ENCODE measurements at places on chromosomes 12 and 14. TPM values are rescaled to one million over a fixed set of nuclear protein-coding genes. Genes with fewer than 3 reads are reported as not detected.

- H3K27ac ChIP-seq = no peak overlapping the region
- H3K4me3 ChIP-seq = no peak overlapping the region
- no peaks in the 10 kb centered on the region for H3K27me3 ChIP-seq
- no peak for DNase-seq
- no peaks in the 10 kb centered on the region for H3K4me1 ChIP-seq
Measured at GRCh38 chr12:109696485-109697269, 16.9 kb upstream of the FAM222A start.

GRCh38 chr12:21617030-21617429, 12.4 kb upstream of the GYS2 start:
- no peaks in the 10 kb centered on the region for H3K36me3 ChIP-seq
- no peak for DNase-seq
- H3K27me3 ChIP-seq = no peaks in the 10 kb centered on the region
- H3K4me3 ChIP-seq = no peak overlapping the region

GRCh38 chr12:45518291-45519235, 210.9 kb upstream of the ARID2 start:
- H3K4me3 ChIP-seq = no peak overlapping the region
- no peak overlapping the region for H3K27ac ChIP-seq
- H3K36me3 ChIP-seq = no peaks in the 10 kb centered on the region
- H3K27me3 ChIP-seq = no peaks in the 10 kb centered on the region

- peak overlapping the region; percentile 92 for H3K4me3 ChIP-seq
- no peaks in the 10 kb centered on the region for H3K27me3 ChIP-seq
- peak overlapping the region; percentile 99 for H3K27ac ChIP-seq
- peak; percentile 69 for DNase-seq
- H3K4me1 ChIP-seq = no peaks in the 10 kb centered on the region
Measured at GRCh38 chr12:106956048-106956578, 406 bp downstream of the TMEM263 start.

DNA sequence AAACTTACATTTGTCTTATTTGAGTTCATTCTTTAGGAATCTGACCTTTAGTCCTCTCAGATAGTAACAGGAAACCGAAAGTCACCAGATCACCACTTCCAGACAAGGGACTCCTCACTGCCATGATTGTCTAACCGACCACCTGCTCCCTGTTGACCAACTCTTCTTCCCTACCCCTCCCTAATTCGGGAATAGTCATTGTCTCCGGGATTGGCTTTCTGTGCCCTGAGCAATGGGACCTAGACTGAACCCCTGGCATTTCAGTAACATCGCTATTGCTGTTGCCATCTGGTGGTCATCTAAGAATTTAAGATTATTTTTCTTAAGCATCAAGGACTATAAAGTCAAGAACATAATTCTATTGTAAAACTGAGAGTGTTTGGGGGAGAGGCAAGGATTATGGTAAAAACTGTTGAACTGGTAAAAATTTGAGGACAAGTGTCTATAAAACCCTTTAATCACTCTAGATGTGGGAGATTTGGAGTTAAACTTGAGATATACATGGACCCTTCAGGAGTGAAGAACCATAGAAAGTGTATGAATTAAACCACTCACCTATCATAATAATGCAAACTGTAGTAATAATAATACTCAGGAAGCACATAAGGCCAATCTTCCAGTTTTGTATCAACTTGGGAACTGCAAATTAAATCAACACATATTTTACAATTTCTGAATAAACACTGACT, 6.3 kb downstream of the CLEC2A start:
- H3K27me3 ChIP-seq = no peaks in the 10 kb centered on the region
- H3K36me3 ChIP-seq = no peaks in the 10 kb centered on the region
- no peak overlapping the region for H3K27ac ChIP-seq
- no peak for DNase-seq

- no peak overlapping the region for H3K4me3 ChIP-seq
- DNase-seq = no peak
- no peak overlapping the region for H3K27ac ChIP-seq
- no peaks in the 10 kb centered on the region for H3K36me3 ChIP-seq
Measured at GRCh38 chr14:31071151-31071550, 45.0 kb upstream of the STRN3 start.

- H3K27ac ChIP-seq = no peak overlapping the region
- no peaks in the 10 kb centered on the region for H3K4me1 ChIP-seq
- H3K36me3 ChIP-seq = no peaks in the 10 kb centered on the region
- no peak for DNase-seq
- H3K4me3 ChIP-seq = no peak overlapping the region
Measured at GRCh38 chr14:65972346-65972870, 513.8 kb upstream of the CCDC196 start.

GRCh38 chr14:75907756-75908359, 73.9 kb downstream of the TGFB3 start:
- no peak overlapping the region for H3K4me3 ChIP-seq
- no peaks in the 10 kb centered on the region for H3K36me3 ChIP-seq
- no peaks in the 10 kb centered on the region for H3K4me1 ChIP-seq
- H3K27me3 ChIP-seq = no peaks in the 10 kb centered on the region
- no peak overlapping the region for H3K27ac ChIP-seq

Gene EVL
- 41.5 TPM for total RNA-seq

Gene LRRIQ1
- not detected for total RNA-seq

Gene TMEM119
- 1.8 TPM for total RNA-seq

DNA sequence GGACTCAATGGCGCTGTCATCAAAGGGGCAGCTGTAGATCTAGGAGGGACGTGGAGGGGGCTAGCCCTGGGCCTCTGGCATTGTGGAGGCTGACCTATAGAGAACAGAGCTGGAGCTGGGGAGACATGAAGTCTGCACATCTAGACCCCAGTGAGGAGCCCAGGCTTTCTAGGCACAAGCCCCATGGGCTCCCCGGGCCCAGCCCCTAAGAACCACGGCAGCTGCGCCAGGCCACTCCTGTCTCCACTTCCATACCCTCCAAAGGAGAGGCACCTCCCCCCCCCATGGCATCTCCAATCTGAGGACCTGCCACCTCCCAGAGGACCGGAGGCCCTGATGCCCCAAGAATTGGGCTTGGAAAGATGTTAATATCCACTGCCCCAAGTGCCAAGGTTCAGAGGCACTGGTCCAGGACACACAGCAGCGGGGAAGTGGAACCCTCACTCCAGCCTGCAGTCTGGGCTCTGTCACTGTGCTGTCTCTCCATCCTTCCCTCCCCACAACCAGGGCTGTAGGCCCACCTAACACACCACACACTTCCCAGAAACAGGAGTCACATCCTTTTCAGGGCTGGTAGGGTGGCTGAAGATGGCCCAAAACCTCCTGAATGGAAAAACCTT, 4.5 kb downstream of the ANKRD9 start:
- peaks cover 11% of the 10 kb centered on the region for H3K36me3 ChIP-seq
- no peak for DNase-seq
- H3K27me3 ChIP-seq = no peaks in the 10 kb centered on the region
- H3K4me3 ChIP-seq = no peak overlapping the region

DNA sequence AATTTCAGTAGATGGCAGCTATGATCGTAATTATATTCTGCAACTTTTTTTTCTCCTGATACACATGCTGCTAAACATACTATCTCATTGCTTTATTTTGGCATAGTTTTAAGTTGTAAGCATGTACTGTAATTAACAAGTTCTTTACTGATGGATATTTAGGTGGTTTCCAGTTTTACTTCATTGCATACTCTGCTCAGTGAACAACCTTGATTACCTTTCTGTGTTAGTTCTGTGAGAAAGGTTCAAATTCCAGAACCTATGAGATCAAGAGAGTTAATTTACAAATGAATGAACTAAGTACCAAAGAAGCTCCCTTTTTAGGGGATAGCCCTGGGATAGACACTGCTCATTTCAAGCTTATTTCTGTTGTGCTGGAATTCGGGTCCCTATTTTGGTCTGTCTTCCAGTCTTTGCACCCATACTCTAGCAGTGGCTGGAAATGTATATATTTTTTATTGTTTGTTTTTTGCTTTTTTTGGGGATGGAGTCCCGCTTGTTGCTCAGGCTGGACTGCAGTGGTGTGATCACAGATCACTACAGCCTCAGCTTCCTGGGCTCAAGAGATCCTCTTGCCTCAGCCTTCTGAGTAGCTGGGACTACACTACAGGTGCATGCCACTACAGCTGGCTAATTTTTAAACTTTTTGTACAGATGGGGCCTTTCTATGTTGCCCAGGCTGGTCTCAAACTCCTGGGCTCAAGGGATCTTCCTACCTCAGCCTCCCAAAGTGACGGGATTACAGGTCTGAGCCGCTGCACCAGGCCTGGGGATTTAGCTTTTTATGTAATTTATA, 10.6 kb downstream of the PAPOLA start:
- H3K4me1 ChIP-seq = no peaks in the 10 kb centered on the region
- DNase-seq = no peak
- no peaks in the 10 kb centered on the region for H3K27me3 ChIP-seq
- H3K27ac ChIP-seq = no peak overlapping the region

GRCh38 chr12:94650143-94651056, at the start of gene TMCC3:
TSS of gene TMCC3 (minus strand) at chr12:94650557. CDS start at chr12:94650430, 127 bp downstream.
- no peak for DNase-seq
- H3K36me3 ChIP-seq = no peaks in the 10 kb centered on the region
- peak within 1 kb of the TSS; percentile 76 for H3K4me3 ChIP-seq
- H3K4me1 ChIP-seq = peaks cover 11% of the 10 kb centered on the region

Gene GARIN6
- total RNA-seq = not detected

DNA sequence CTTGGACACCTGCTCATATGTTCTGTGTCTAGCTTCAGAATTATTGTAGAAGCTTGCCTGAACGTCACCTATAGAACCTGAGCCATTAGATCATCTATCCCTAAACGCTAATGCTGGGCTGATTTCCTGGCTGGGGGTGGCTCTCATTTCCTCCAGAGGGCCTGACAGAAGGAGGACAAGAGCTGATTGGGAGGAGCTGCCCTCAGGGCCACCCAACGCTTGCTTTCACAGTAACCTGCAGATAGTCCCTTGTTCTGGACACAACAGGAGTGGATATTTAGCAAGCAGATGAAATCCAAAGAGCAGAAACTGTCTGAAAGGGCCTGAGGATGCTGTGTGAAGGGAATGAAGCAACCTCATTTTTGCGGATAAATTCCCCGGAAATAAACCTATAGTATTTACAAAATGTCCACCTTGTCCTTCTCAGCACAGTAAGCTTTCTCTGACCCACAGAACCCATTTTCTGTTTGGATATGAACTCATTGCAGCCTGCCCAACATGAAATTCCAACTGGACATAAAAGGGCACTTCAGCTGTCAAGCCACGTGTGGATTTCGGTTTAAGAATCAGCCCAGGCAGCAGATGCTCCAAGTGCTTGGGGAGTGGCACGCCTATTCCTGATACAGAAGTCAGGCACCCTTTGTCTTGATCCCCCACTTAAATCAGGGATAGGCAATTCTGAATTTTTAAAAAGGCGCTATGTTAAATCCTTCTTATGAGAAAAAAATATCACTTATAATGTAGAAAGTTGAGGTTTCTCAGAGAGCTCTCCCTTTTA, 32.8 kb upstream of the TUBA1C start:
- no peaks in the 10 kb centered on the region for H3K27me3 ChIP-seq
- H3K36me3 ChIP-seq = no peaks in the 10 kb centered on the region
- no peaks in the 10 kb centered on the region for H3K4me1 ChIP-seq
- no peak overlapping the region for H3K4me3 ChIP-seq

DNA sequence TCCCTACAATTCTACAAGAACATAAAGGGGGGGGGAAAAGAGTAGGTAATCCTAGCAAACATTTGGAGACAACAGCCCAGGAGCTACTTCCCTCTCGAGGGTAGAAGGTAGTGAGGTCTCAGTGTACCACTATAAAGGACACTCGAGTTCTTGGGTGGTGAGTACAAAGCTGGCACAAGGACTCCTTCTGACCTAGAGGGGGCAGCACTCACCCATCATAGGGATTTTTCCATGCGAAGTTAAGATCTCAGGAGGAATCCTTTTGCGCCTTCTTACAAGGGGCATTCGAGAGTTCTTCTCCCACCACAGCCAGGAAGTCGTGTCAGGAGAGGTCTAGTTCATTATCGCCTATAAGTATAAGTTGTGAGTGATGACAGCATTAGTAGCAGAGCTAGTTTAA, 200.2 kb upstream of the RBM19 start:
- no peaks in the 10 kb centered on the region for H3K36me3 ChIP-seq
- no peaks in the 10 kb centered on the region for H3K27me3 ChIP-seq
- H3K4me3 ChIP-seq = no peak overlapping the region
- H3K27ac ChIP-seq = no peak overlapping the region
- DNase-seq = peak; percentile 68

GRCh38 chr14:61260939-61261776, 20.0 kb downstream of the TMEM30B start:
- H3K4me3 ChIP-seq = no peak overlapping the region
- no peaks in the 10 kb centered on the region for H3K27me3 ChIP-seq
- H3K36me3 ChIP-seq = no peaks in the 10 kb centered on the region

- no peak for DNase-seq
- no peak overlapping the region for H3K4me3 ChIP-seq
- H3K36me3 ChIP-seq = peaks cover 5% of the 10 kb centered on the region
- H3K27me3 ChIP-seq = no peaks in the 10 kb centered on the region
Measured at GRCh38 chr12:53205747-53206419, 1.2 kb downstream of the ITGB7 start.

- no peak for DNase-seq
- no peak overlapping the region for H3K4me3 ChIP-seq
- no peak overlapping the region for H3K27ac ChIP-seq
- no peaks in the 10 kb centered on the region for H3K4me1 ChIP-seq
- peaks cover 37% of the 10 kb centered on the region for H3K36me3 ChIP-seq
Measured at GRCh38 chr14:105143451-105144025, 25.0 kb downstream of the JAG2 start.

GRCh38 chr14:71764701-71765382, 167.4 kb upstream of the RGS6 start:
- H3K4me1 ChIP-seq = no peaks in the 10 kb centered on the region
- no peak overlapping the region for H3K27ac ChIP-seq
- no peak overlapping the region for H3K4me3 ChIP-seq
- no peaks in the 10 kb centered on the region for H3K36me3 ChIP-seq

DNA sequence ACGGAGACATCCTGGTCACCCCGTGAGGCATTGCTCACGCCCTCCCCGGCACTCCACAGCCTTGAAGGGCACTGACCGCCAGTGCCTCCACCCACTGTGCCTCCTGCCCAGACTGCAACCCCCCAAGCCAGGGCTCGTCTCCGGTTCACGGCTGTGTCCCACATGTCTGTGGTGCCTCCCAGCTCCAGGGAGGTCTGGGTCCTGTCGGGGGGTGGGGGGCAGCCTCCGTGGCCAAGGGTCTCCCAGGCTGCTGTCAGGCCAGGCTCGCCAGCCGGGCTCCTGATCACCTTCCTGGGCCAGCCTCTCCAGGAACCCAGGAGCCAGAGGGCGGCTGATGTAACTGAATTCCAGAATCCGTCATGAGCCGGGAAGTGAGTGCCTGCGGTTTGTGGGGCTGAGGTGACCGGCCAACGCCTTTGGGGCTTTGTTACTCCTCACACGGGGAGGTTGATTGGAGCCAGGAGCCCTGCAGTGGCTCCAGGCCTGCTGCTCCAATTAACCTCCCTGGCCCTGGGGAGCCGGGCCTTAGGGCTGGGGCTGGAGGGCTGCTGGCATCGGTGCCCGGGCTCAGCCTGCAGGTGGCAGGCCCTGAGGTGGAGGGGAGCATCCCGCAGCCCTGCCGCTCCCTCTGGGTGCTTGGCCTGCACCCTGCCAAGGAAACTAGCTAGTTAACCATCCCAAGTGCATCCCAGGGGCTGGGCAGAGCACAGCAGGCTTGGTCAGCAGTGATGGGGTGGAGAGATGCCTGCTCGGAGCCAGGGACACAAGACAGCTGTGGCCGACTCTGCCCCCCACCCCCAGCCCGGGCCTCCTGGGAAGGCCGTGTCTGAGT, 36.4 kb upstream of the FBRSL1 start:
- H3K27me3 ChIP-seq = no peaks in the 10 kb centered on the region
- H3K27ac ChIP-seq = no peak overlapping the region
- H3K36me3 ChIP-seq = no peaks in the 10 kb centered on the region
- H3K4me3 ChIP-seq = no peak overlapping the region

GRCh38 chr12:30110958-30111586, 327.3 kb upstream of the TMTC1 start:
- no peaks in the 10 kb centered on the region for H3K27me3 ChIP-seq
- no peaks in the 10 kb centered on the region for H3K36me3 ChIP-seq
- H3K27ac ChIP-seq = no peak overlapping the region
- no peak overlapping the region for H3K4me3 ChIP-seq
- no peaks in the 10 kb centered on the region for H3K4me1 ChIP-seq
- DNase-seq = no peak

All from right atrium auricular region (tissue), 2 donors.